NCI-H510A (cell line): ENCODE measurements at places on chromosomes 12 and 14.
A peak's percentile ranks its signal among the peaks of the same experiment; 100 is the strongest.

DNA sequence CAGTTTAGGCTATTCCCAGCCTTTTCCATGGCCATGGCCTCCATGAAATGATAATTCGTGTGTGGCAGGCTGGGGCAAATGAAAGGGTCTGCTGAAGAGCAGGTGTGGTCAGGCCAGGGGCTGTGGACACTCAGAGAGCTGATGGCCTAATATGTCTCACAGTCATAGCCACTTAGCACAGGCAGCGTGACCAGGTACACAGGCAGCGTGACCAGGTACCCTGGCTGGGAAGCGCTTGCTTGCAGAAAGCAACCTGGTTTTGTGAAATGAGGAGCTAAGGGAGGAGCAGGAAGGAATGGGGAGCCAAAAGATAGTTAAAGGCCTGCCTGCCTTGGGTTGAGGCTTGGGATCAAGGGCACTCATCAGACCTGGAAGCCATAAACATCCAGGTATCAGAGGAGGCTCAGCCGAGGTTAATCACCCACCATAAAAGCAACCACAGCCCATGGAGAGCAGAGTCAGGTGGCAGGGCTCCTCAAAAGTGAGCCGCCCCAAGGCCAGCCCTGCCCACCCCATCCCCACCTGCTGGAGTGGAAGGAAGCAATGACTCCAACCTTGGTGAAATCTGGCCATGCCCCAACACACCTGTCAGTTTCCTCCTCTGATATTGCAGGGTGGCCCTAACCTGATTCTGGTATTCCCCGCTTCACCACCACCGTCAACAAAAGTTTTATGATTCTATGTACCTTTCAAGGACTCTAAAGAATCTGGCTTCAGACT lies 8.0 kb upstream of the KRT8 start:
- DNase-seq, result peak; percentile 87

DNA sequence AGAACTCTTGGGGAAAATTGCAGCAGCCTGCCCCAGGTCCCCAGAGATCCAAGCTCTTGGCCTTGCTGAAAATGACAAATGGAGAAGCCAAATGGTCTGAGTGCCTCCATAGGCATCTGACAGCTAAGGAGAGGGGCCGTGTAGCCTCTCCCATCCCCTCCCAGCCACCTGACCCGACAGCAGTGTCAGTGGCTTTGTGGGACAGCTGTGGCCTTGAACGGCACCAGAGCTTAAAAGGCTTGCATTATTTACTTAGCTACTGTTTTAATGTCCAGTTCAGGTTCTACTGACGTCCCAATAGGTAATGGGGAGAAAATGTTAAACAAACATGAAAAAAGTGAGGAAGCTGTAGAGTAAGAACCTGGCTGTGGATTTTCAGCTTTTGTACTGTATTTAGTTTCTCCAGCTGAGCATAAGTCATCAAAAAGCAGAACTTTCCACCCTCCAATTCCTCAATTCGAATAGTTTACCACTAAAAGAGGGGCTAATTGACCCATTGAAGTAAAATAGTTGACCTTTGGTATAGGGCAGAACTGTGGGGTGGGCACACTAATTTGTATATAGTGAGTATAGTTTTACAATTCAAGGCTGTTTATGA lies 50.0 kb downstream of the FOS start:
- DNase-seq, result no peak

- DNase-seq, result peak; percentile 80
Observed at GRCh38 chr12:56116267-56117081, at the start of gene RPL41. Gene RPL41 (plus strand): TSS chr12:56116633.

DNA sequence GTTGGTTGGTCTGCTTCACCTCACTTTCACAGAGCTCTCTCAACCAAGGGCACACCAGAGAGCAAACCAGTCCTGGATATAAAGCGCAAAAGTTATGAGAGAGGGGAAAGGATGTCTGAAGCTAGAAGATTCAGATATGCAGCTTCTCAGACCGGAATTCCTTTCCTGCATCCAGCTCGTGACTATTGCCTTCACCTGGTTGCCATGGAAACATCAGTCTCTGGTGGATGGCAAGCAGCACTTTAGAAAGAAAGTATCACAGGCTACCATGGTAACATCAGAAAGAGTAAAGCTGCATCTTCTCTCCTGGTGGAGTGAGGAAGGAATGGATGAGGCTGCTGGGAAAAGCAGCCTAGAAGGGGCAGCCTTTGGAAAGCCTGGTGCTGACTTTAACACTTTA lies 13.7 kb downstream of the REM2 start:
- DNase-seq, result no peak

GRCh38 chr12:62512901-62513300 lies 46.3 kb downstream of the MON2 start:
- DNase-seq, result no peak

- no peak for DNase-seq
Observed at GRCh38 chr12:11968048-11968383, 102.7 kb upstream of the BCL2L14 start.
